ENCODE measurements at places on chromosomes 16 and 17.

GRCh38 chr17:34797720-34798119, 163.5 kb downstream of the CCT6B start:
- peak; percentile 24 for DNase-seq

- DNase-seq: peak; percentile 91
Observed at GRCh38 chr16:16004314-16004749, 54.9 kb downstream of the ABCC1 start.

DNA sequence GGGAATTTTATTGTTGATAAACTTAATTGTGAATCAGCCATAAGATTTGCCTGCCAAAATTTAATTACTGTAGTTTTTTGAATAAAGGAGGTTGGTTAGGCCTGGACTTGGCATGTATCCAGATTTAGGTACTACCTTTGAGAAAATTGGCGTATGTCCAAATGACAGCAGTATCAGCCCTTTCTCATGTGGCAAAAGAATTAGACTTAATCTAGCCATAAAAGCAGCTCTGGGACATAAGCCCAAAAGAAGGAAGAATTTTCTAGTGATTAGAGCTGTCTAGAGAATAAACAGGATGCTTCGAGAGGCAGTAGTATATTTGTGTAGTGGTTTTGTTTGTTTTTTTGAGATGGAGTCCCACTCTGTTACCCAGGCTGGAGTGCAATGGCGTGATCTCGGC, 27.7 kb downstream of the PPM1E start:
- no peak for DNase-seq

- DNase-seq: no peak
Observed at GRCh38 chr17:69884846-69885245, 190.2 kb upstream of the KCNJ16 start.

DNA sequence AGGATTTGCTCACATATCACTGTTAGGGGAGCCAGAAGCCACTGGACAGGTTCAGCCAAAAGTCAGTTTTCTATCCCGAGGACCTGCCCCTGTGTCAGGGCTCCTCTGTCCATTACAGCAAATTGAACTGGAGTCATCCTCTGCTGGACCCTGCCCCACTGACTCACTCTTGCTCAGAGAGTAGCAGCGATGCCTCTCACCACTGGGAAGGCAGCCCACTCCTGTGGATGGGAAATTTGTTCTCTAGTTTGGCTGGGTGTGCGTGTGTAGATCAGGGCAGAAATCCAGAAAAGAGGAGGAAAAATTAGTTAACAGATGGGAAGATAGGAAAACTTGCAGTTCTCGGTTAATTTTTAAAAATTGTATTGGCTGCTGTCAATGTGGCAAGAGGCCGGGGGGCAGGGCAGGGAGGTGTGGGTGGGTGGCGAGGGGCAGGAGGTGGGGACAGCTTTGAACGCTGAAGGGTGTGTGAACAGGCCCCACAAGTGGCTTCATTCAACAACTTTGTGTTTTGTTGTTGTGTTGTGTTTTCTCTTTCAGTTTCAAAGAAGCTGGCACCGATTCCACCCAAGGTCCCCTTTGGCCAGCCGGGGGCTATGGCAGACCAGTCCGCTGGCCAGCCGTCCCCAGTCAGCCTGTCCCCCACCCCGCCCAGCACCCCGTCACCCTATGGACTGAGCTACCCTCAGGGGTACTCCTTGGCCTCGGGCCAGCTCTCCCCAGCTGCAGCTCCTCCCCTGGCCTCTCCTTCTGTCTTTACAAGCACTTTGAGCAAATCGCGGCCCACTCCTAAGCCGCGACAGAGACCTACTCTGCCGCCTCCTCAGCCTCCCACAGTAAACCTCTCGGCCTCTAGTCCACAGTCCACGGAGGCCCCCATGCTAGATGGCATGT, 33.6 kb downstream of the ELAC2 start:
- peak; percentile 86 for DNase-seq

GRCh38 chr17:49971848-49972485, 3.0 kb downstream of the DLX4 start:
- DNase-seq: no peak

DNA sequence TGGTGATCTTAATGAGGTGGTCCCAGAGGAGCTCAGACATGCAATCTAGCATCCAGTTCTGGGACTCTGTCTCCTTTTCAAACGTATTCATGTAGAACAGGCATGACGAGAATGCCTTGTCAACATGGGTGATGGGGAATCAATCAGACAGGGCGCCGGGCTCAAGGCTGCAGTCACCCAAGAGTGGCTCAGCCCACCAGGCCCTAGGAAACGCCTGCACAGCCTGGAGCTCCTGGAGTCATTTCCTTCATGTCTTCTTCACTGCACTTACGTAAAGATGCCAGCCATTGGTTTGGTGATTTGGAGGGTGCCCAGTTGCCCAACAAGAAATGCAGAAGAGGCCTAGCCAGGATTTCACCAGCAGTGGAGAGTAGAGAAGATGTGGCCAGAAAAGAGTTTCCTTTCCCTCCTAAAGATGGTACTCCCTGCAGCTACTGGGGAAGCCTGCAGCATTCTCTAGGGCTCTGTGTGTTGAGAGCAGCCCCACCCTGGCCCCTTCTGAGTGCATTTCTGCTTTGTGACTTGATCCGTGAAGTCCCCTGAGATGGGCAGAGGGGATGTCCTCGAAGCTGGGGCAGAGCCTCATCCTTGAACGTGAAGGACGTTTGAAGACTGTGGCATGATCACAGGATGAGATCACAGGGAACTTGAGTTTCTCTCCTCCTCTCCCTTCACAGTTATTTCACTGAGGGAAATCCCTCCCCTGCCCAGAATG, 24.0 kb upstream of the STH start:
- no peak for DNase-seq

- no peak for DNase-seq
Observed at GRCh38 chr16:51849715-51850114, 697.2 kb downstream of the TOX3 start.

- DNase-seq: no peak
Observed at GRCh38 chr17:51597345-51597744, 337.0 kb downstream of the UTP18 start.

DNA sequence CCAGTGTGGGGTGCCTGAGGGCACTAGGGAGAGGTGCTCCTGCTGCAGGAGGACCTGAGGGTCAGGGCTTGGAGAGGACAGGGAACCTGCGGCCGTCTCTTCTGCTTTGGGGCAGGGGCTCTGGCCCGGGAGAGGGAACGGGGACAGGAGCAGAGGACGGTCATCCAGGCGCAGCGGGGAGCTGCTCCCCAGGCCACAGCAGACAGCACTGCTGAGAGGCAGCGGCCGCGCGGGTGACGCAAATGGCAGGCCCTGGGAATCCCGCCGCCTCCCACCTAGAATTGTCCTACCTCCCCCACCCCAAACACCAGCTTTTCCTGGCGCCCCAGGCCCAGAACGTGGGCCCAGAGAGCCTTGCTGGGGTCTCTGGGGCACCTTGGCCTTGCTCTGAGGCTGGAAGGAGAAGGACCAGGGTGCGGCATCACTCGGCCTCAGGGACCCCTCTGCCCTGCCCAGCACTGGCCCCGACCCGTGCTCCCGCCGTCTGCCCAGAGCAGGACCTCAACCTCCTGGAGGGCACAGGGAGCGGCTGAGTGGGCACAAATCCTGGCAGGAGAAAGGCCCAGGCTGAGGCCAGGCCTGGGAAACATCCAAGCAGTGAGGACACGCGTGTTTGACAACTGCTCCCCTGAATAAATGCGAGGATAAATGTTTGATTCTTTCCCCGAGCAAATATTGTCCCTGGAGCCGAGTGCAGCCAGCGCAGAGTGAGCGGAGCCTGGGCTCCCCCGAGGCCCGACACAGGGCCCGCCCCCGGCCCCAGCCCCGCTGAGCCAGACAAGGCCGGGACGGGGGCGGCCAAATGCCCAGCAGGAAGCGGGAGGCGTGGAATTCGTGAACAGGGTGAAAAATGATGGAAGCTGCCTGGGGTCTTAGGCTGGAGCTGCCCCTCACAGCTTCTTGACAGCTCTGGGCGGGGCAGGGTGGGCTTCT, 8.5 kb downstream of the SSTR5 start:
- DNase-seq: no peak

- DNase-seq: no peak
Observed at GRCh38 chr17:71899317-71899716, 221.5 kb upstream of the SOX9 start.

- DNase-seq: peak; percentile 15
Observed at GRCh38 chr17:75191584-75191983, 8.8 kb upstream of the SUMO2 start.

DNA sequence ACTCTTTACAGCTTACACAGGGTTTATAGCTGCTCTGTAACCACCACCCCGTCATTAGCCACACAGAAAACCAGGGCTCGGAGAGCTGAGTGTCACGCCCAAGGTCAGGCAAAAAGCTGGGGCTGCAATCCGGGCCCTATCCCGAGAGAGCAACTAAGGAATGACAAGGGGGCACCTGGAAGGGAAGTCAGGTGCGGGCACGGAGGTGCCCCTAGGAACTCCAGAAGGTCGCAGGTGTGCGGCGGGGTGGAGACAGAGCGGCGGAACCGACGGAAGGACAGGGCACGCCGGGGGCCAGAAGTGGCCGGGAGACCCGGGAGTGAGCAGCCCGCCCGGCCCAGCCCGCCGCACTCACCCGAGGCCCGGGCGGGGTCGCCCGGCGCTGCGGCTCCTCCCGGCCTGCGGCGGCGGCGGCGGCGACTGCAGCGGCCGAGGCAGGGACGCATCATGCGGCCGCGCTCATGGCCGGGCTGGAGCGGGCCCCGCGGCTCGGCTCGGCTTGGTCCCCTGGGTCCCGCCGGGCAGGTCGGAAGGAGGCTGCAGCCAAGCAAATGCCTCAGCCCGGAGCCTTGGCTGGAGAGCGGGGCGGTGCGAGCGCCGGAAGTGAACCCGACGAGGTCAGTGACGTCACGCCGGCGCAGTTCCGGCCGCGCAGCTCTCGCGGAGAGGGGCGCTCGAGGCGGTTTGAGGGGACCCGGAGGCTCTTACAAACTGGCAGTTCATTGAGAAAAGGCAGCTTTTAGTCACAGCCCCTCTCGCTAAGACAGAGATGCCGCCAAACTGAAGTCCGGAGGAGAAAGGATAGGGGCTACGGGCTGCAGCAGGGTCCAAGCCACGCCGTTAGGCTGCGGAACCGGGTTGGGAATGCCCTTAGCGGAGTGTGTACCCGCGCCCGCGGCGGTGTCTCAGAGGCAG, at the start of gene ZDHHC7:
Gene ZDHHC7 (minus strand): TSS at position 605 of the 915 bp plus-strand sequence. CDS start 20,917 bp downstream, outside the sequence.
- peak; percentile 86 for DNase-seq

DNA sequence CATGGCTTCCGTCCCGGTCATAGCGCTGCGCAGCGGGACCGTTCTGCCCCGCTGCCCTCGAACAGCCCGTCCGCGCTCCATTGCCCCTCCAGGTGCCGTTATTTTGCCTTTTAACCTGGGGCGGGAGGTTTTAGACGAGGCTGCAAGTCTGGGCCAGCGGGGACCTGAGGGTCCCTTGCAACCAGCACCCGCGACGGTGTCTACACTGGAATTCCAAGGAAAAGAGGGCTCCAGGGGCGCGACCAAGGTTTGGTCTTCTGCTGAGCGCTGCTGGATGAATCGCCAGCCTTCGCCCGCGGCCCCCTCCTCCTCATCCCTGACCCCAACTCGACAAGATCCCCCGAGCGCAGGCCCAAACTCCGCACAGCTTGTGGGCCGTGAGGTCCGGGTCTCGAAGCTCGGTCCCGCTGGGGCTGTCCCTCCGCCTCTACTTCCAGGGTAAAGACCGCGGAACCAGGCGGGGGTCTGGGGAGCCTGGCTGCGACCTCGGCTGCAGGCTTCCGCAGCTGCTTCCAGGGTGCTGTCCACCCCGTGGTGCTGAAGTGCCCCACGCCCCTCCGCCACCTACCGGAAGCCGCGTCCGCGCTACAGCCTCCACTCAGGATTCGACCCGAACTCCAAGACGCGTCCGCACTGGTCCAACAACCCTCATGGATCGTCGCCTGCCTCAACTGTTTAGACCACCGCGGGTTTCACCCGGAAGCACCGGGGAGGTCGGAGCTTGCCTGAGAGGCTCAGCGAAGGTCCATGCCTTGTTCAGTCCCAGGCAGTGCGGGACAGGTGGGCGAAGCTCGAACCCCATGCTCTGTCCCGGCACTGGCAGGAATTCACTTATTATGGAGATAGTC, 10.1 kb upstream of the CA4 start:
- DNase-seq: peak; percentile 69

- peak; percentile 60 for DNase-seq
Observed at GRCh38 chr16:13866073-13866472, 53.9 kb upstream of the ERCC4 start.

GRCh38 chr16:69408475-69408874, 15.9 kb upstream of the CYB5B start:
- DNase-seq: no peak

DNA sequence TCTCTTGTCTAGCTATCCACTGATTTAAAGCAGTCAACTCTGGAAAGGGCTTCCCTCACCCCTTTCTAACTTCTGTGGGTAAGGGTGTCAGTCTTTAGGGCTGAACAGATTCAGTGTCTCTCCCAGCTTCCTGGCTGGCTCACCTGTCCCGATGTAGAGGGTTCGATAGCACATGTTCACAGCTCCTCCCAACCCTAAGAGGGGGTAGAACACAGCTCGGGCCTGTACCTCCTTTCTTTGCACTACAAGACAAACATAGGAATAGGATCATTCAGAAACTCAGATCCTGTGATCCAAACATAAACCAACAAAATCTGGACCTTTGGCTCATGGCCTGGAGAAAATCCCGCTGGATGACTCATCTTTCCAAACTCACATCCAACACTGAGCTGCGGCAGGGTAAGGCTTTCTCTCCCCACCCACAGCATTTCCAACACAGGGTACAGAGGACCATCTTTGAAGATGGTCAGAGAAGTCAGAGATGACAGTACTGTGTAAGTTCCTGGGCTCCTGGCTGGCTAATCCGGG, 5.8 kb upstream of the DHRS13 start:
- peak; percentile 56 for DNase-seq

GRCh38 chr17:44556832-44557606, at the start of gene FZD2:
Gene FZD2, plus strand, starts transcription at chr17:44557484. Its CDS starts 205 bp downstream, at chr17:44557689.
- DNase-seq: peak; percentile 100

DNA sequence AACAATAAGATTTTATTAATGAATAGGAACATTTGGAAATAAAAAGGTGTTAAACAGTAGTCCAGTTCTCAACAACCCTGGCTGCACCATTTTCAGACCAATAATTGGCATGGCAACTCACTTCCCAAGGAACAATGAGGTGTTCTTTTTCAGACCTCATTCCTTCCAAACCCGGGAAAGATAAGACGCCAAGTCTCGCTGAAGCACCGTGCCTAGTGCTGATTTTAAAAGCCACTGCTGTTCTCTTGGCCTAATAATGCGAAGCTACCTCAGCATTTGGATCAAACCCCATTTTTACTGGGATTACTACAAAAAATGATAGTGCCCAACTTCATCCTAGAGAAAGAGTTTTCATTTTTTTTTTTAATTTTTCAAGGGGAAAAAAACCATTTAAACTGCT, 75.2 kb upstream of the NOL11 start:
- DNase-seq: no peak

- no peak for DNase-seq
Observed at GRCh38 chr17:76262732-76263344, 2.3 kb upstream of the UBALD2 start.

GRCh38 chr16:81189100-81189664, 49.3 kb upstream of the BCO1 start:
- no peak for DNase-seq

GRCh38 chr17:31068291-31068690, 26.5 kb upstream of the NF1 start:
- DNase-seq: peak; percentile 31
